ENCODE measurements at places on chromosomes 4 and X.
A peak's percentile ranks its signal among the peaks of the same experiment; 100 is the strongest.

GRCh38 chrX:16920075-16920474 is 26.4 kb upstream of the REPS2 start:
- no peak for DNase-seq

DNA sequence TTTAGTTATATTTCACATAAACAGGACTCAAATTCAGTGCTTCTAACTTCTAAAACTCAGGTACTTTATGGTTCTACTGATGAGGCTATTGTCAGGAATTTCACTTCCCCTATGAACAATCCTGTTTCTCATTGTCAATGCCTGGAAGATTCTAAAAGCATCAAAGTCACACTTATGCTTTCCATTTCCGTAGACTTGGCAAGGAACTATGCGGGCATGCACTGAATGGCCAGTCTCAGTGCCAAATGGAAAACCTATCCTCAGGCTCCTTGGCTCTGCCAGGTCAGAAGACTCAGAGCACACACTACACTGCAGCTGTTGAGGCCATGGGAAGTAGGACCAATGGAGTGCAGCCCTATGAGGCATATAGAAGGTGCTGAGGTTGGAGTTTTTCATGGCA is 97.0 kb upstream of the PTPN13 start:
- DNase-seq: peak; percentile 18

- peak; percentile 79 for DNase-seq
Measured at GRCh38 chr4:119746951-119747350, 118.3 kb upstream of the PDE5A start.

- DNase-seq: no peak
Measured at GRCh38 chr4:92789741-92790140, 486.0 kb downstream of the GRID2 start.

- peak; percentile 27 for DNase-seq
Measured at GRCh38 chr4:32985256-32985655, 2265.1 kb downstream of the PCDH7 start.

DNA sequence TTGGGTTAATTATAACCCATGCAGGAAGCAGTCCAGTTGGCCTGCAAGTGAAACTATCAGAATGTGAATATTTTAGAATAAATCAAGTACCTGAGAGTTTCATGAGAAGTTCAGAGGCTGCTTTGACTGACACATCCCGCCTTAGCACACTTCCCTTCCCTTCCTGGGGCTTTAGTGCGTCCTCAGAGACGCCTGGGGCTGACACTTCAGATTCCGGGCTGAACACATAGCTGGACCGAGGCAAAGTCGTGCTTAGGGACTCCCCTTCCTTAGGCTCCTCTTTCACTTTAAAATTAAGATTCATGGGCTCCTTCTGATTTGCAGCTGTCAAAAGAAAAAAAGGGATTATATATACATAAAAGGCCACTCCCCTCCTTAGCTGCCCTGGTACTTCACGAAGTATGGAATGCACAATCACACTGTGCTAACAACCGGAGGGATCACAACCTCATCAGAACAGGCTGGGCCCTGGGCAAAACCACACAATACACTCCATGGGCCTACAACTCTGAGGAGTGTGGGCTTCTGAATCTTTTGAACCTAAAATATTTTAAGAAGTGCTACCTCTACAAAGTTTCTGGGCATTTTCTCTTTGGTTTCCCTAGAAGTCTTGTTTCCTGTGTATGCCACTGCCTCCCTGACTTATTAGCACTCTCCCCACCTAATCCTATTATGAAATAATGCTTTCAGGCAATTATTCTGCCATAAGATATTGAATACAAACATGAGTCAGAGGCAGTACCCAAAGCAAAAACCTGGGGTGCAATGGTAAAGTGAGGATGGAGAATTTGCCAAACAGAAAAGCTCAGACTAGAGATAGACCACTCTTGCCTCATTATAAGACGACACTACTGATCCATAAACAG is 68.2 kb downstream of the ZNF827 start:
- no peak for DNase-seq

GRCh38 chrX:45508454-45508853 is 307.8 kb upstream of the DIPK2B start:
- DNase-seq: no peak

GRCh38 chrX:1581132-1581531 is 10.3 kb upstream of the AKAP17A start:
- peak; percentile 61 for DNase-seq

DNA sequence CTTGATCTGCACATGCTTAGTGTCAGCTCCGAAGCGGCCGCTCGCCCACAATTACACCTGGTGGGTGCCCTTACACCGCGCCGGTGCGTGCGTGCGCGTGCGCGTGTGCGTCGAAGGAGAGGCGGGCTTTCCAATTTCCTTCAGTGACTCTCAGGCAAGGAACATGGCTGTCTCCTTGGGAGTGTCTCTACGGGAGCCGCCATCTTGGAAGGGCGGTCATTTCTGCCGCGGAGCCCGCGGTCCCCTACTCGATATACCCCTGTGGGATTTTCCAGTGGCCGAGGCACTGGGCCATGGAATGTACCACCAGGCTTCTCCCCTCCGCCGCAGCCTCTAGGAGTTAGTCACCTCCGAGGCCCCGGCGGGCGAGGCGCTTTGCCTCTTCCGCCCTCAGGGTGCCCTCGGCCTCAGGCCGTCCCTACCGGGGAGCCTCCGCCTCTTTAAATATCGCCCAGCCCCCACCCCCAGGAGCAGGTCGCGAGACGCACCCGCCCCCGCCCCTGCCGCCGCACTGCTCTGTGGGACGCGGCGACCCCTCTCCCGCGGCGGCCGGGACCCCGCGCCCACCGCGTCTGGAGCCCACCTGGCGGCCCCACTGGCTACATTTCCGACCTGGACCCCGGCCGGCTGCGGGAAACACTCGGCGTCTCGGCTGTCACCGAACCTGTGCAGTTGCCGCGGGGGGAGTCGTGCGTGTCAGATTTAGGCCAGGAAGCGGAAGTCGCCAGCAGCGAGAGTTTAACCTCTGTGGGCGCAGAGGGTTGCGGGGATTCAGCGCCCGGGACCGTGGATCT is at the start of gene ZNF41:
Gene ZNF41, minus strand, starts transcription at position 711 of the 794 bp plus-strand sequence. CDS start 15,741 bp downstream, outside the sequence.
- peak; percentile 83 for DNase-seq

GRCh38 chrX:71545364-71545763 is 12.5 kb downstream of the OGT start:
- DNase-seq: no peak

DNA sequence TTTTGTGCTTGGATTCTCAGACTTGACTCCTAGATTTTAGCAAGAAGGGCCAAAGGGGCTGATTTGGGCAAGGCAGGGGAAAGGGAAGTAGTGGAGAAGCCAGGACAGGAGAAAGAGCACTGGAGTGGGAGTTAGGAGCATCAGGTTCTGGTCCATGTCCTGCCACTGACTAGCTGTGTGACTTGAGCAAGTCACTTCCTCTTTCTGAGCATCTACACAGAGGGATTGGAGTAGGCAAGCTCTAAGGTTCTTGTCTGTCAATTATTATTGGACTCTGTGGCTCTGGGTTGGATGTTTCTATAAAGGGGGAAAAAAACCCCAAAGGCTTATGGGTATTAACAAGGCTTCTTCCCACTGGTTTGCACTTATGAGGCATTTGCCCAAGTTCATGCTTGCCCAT is 24.4 kb downstream of the PLAC1 start:
- no peak for DNase-seq

DNA sequence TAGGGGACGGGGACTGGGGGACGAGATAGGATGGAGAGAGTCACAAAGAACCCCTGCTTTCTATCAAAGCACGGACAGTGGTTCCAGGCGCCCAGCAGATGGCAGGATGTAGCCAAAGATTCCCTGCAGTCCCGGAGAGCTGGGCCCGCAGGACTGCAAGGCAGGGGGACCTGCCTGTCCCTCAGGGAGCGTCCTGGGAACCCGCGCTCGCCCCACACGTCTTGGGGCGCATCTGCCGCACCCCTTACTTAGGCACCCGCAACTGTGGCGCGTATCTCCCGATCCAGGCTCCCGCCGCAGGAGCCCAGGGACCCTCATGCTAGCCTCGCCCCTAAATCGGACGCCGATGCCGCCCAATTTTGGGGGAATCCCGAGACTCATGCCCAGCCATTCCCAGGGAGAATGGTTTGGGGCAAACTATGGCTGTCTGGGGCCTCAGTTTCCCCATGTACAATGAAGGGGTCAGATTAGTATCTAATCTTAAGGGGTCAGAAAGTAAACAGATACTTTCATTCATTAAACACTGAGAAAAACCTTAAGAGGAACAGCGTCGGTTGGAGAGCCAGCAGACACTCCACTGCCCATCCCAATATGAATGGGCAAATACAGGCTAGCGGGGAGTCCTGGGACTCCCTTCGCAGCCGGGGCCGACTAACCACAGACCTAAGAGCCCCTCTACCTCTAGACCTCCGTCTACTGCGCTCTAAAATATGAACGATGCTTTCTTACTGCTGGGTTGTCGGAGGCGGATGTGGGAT is 581 bp upstream of the STK32B start:
- peak; percentile 92 for DNase-seq

DNA sequence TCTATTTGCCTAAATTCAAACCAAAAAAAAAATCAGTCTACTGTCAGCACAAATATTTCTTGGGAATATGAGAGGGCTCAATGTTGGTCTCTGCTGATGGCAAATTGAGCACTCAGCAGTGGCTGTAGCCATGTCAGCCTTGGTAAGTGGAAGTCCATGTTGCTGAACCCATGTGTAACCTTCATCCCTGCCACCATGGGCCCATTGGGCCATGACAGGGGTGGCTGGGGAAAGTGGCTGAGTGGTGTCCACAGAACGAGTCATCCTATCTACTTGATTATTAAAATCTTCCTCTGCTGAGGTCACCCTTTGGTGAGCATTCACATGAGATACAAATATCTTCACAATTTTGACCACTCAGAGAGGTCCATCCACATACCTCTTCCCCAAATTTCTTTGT is 56.8 kb upstream of the FAM9B start:
- DNase-seq: no peak

DNA sequence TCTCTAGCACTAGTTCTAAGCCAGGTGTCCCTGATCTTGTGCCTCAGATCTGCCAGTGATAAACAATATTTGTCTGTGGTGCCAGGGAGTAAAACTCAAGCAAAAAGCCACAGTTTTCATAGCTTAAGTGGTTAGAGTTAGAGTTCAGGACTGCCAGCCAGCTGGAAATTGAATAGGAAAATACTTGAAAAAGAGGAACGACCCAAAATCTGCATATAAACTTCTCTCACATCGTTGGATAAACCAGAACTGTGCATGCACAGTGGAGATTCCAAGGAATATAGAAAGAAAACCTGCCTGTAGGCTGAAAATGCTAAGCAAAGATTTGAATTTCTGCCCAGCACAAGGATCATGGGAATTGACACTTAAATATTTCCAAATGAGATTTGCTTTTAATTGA is 35.0 kb upstream of the GNPDA2 start:
- DNase-seq: no peak

DNA sequence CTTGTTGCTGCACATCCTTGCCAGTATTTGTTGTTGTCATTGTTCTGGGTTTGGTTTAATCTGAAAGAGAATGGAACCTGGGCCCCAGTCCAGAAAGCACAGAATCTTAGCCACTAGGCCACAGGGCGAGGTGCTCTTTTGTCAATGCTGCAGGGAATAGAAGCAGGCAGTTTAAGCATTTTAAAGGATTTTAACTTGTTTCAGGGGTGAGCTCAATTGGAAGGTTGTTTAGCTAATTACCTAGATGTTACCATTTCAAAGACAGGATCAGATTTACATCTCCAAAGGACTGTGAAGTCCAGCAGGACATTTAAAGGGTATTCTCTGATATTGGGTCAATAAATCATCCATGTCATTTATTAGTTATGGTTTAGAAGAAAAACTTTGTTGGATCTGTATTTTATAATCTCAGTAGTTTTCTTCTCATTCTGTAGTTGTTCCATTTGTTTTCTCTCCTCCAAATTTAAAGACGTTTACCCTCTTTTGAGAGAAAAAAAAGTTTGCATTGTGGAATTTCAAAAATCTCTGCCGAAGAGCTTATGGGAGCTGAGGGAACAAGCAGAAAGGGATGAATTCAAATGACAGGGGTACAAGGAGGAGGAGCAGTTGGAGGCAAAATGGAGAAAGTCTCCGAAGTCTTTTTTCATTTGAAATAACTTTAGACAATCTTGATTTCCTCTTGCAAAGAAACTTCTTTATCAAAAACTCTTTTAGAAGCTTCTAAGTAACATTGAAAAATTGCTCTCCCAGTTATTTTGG is 57.5 kb upstream of the FAM47C start:
- DNase-seq: no peak

GRCh38 chrX:109696146-109696740 is 36.8 kb downstream of the ACSL4 start:
- DNase-seq: no peak

- DNase-seq: no peak
Measured at GRCh38 chr4:18033111-18034085, 11.8 kb upstream of the LCORL start.

GRCh38 chr4:19945501-19945900 is 306.2 kb upstream of the SLIT2 start:
- DNase-seq: no peak

- DNase-seq: no peak
Measured at GRCh38 chr4:2048831-2049230, 10.3 kb upstream of the NAT8L start.

- peak; percentile 20 for DNase-seq
Measured at GRCh38 chr4:144647095-144647561, 1.2 kb downstream of the HHIP start.

DNA sequence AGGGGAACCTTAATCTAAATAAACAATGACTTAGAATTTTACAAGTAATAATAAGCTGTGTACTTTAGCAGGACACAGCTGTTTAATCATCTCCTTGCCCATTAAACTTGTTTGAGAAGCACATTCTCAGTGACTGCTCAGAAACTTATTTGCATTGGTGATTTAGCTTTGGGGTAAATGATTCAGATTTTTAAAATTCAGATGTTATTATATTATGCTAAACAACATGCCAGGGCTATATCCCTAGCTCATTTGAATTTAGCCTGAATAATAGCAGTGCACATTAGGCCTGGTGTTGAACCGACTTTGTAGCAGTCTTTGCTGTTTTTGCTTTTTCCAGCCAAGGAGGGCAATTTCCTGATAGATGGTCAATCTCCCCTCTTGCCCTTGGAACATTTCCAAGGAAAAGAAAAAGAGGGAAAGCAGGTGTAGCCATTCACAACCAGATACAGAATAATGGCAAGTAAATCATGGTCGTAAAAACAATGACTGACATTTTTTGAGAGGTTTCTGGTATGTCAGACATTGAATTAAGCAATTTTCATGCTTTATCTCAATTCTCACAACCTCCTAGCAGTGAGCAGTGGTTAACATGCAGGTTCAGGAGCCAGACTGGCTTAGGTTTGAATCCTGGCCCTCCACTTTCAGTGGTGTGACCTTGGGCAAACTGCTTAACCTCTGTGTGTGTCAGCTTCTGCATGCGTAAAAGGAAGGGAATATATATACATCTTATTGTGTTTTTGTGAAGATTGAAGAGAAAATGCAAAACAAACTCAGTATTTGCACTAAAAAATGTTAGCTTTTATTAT is 16.8 kb downstream of the ARHGEF38 start:
- no peak for DNase-seq

DNA sequence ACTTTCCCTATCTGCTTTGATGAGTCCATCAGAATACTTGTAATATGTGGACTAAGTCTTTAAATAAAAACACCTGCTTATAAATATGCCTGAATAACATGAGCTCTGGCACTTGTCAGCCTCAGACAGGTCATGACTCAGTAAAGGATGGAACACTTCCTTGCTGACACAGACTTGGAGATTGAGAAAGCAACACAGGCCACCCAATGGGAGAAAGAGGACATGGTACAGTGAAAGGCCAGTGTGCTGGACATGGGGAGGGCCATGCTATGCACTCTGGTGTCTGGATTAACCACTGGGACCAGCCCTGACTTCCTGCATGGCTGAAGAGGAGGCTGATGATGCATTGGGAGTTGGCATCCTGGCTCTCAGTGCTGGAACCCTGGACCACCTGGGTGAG is 149.5 kb downstream of the DHRSX start:
- peak; percentile 68 for DNase-seq
